GM23338 (cell line): ENCODE measurements at places on chromosomes 4 and X. TPM values are rescaled to one million over a fixed set of nuclear protein-coding genes. Genes with fewer than 3 reads are reported as not detected.

GRCh38 chr4:134632056-134632455, 430.5 kb upstream of the PABPC4L start:
- no peaks in the 10 kb centered on the region for H3K36me3 ChIP-seq
- no peaks in the 10 kb centered on the region for H3K27me3 ChIP-seq
- peaks cover 9% of the 10 kb centered on the region for H3K4me1 ChIP-seq
- no peak overlapping the region for H3K4me3 ChIP-seq
- no peak overlapping the region for H3K27ac ChIP-seq

GRCh38 chr4:152045449-152045806, 284.6 kb upstream of the GATB start:
- no peak for DNase-seq
- H3K4me1 ChIP-seq: peaks cover 21% of the 10 kb centered on the region
- H3K27ac ChIP-seq: no peak overlapping the region
- no peaks in the 10 kb centered on the region for H3K36me3 ChIP-seq

- no peaks in the 10 kb centered on the region for H3K27me3 ChIP-seq
- H3K4me1 ChIP-seq: no peaks in the 10 kb centered on the region
- DNase-seq: peak; percentile 62
These were observed 731.9 kb upstream of the PCDH10 start for GRCh38 chr4:132417220-132417619.

OTUD6A gene
- total RNA-seq: 0.17 TPM in 1 of 2 replicates, not detected in the other

GRCh38 chr4:183081116-183081469, 18.0 kb upstream of the WWC2 start:
- peaks cover 7% of the 10 kb centered on the region for H3K4me1 ChIP-seq
- H3K27me3 ChIP-seq: no peaks in the 10 kb centered on the region
- H3K36me3 ChIP-seq: no peaks in the 10 kb centered on the region
- DNase-seq: no peak
- no peak overlapping the region for H3K27ac ChIP-seq

HS3ST1 gene
- total RNA-seq: 0.94 and 1.0 TPM in 2 replicates

DNA sequence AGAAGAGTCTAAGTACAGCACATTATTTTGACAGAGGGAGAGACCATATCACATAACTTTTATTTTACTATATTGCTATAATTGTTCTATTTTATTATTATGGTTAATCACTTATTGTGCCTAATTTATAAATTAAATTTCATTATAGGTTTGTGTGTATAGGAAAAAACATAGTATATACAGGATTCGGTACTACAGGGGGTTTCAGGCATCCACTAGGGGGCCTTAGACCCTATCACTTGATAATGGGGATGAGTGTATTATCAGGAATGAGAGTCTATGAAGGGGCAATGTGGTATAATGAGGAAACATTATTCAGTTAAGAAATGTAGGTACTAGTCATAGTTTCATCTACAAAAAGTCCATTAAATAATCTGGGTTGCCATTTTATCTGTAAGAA, 833.1 kb downstream of the C4orf33 start:
- H3K36me3 ChIP-seq: no peaks in the 10 kb centered on the region
- DNase-seq: peak; percentile 70
- no peaks in the 10 kb centered on the region for H3K27me3 ChIP-seq
- H3K4me1 ChIP-seq: peaks cover 14% of the 10 kb centered on the region
- H3K4me3 ChIP-seq: no peak overlapping the region
- H3K27ac ChIP-seq: no peak overlapping the region

DNA sequence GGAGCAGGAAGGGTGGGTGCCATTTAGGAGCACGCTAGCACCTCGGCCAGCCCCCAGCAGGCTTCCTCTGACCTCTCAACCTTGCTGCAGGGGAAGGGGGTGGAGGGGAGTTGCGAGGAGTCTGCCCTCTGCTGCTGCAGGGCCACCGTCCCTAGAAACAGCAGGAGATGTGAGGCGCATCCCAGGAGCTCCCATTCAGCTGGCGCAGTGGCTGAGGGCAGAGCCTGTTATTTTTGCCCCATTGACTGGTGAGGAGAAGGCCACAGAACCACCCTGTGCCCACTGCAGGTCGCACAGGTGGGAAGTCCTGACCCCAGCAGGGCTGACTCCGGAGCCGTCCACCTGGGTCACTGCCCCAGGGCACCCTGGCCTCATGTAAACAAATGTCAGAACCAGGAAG, 8.0 kb downstream of the PDE6B start:
- no peak overlapping the region for H3K27ac ChIP-seq
- DNase-seq: no peak
- H3K4me1 ChIP-seq: no peaks in the 10 kb centered on the region
- no peaks in the 10 kb centered on the region for H3K27me3 ChIP-seq
- no peak overlapping the region for H3K4me3 ChIP-seq
- no peaks in the 10 kb centered on the region for H3K36me3 ChIP-seq

- no peak overlapping the region for H3K27ac ChIP-seq
- H3K27me3 ChIP-seq: no peaks in the 10 kb centered on the region
- DNase-seq: no peak
- H3K4me1 ChIP-seq: no peaks in the 10 kb centered on the region
- no peaks in the 10 kb centered on the region for H3K36me3 ChIP-seq
- H3K4me3 ChIP-seq: no peak overlapping the region
These were observed 50.6 kb downstream of the PCDH7 start for GRCh38 chr4:30770812-30771211.

DNA sequence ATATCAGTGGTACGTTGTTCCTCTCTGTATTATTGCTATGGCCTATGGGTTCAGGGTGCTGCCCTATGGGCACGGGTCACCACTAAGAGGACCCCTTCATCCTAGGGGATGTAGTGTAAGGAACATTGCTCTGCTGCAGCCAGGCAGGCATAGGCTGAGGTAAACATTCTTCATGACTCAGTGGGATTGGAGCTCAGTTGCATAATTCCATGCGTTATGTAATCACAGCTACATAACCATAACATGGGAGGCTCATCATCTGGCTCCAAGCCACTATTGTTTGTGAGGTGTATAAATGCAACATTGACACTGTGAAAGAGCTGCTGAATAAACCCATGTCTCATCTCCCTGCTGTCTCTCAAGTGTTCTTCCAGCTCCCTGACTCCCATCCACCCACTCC, 375.2 kb downstream of the MAGEE1 start:
- H3K27ac ChIP-seq: no peak overlapping the region
- H3K36me3 ChIP-seq: no peaks in the 10 kb centered on the region
- H3K27me3 ChIP-seq: no peaks in the 10 kb centered on the region
- no peaks in the 10 kb centered on the region for H3K4me1 ChIP-seq
- DNase-seq: no peak

- H3K4me3 ChIP-seq: no peak overlapping the region
- no peaks in the 10 kb centered on the region for H3K36me3 ChIP-seq
These were observed 15.8 kb downstream of the LIN54 start for GRCh38 chr4:82994834-82995233.

GRCh38 chr4:70768301-70768948, 46.7 kb downstream of the RUFY3 start:
- no peak overlapping the region for H3K27ac ChIP-seq
- no peak for DNase-seq
- H3K4me3 ChIP-seq: no peak overlapping the region
- no peaks in the 10 kb centered on the region; the same call in 1 of the 2 replicates for H3K36me3 ChIP-seq
- no peaks in the 10 kb centered on the region for H3K4me1 ChIP-seq

DCX gene
- 2.4 and 3.0 TPM in 2 replicates for total RNA-seq

SMR3B gene
- total RNA-seq: not detected in 2 replicates

DNA sequence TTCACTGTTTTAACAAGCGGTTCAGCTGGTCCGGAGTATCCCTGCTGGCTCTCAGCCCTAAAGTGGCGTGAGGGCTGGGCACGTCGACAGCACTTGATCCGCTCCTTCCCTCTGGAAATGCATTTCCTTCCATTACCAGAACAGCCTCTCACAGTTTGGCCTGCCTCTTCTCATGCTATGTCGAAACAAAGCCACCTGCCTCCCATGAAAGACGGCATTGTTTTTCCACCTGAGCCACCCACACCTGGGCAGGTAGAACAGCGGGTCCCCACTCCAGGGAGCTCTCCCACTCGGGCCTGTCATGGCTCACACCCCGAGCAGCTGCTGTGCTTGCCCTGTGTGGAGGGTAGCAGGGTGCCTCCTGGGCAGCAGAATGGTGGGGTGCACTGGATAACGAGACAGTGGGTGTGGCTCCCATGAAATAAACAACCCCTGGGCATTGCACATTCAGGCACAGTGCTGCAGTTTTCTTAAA, 86.2 kb downstream of the FHDC1 start:
- no peaks in the 10 kb centered on the region for H3K36me3 ChIP-seq
- no peak for DNase-seq
- H3K4me3 ChIP-seq: no peak overlapping the region
- H3K4me1 ChIP-seq: 0 out of 2 replicates have a peak, but pooled peaks cover 3% of the 10 kb centered on the region
